ENCODE measurements at places on chromosomes 3 and 15.

DNA sequence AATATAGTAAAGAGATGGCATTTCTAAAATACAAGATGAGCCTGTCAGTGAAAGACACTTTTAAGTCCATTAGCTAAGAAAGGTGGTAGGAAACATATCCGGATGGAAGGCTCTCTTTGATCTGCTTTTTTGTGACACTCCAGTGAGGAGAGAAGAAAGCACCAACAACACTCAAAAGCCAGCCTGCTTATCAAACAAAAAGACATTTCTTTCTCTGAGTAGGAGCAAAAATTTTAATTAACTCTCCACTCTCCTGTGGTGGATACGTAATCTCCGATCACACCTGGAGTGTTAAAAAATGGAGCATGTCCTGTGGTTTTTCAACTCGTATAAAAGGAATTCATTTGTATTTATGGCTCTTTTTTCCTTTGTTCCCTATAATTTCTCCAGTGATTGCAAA, 65.3 kb downstream of the OXNAD1 start:
- no peak for DNase-seq

DNA sequence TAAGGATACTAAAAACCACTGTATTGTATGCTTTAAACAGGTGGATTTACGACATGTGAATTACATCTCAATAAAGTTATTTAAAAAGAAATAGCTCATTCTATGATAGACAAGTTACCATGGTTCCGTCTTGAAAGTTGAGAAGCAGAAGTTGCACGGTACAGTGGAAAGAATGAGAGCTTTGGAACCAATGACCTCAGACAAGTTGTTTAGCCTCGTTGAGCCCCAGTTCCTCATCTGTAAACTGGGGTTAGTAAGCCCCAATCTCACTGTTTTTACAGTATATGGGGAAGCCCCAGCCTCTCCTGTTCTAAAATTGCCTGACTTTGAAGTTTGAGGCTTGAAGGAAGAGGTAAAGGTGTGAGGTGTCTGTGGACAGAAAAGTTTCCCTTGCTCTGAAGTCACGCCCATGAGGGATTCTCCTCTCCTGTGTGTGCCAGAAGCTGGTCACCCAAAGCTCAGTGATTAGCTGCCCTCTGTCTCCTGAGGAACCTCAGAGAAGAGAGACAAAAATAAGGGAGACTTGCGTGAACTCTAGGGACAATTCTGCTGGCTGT, 10.0 kb downstream of the CRYGS start:
- peak; percentile 59 for DNase-seq

GRCh38 chr15:53535886-53536285, 223.6 kb downstream of the WDR72 start:
- DNase-seq: no peak

GRCh38 chr3:58833491-58833890, 166.9 kb upstream of the FAM3D start:
- DNase-seq: no peak

GRCh38 chr15:69394556-69395282, 19.4 kb upstream of the KIF23 start:
- peak; percentile 68 for DNase-seq

GRCh38 chr15:63971427-63971805, 74.9 kb downstream of the DAPK2 start:
- peak; percentile 55 for DNase-seq

GRCh38 chr15:68062946-68063465, 8.9 kb downstream of the PIAS1 start:
- no peak for DNase-seq

DNA sequence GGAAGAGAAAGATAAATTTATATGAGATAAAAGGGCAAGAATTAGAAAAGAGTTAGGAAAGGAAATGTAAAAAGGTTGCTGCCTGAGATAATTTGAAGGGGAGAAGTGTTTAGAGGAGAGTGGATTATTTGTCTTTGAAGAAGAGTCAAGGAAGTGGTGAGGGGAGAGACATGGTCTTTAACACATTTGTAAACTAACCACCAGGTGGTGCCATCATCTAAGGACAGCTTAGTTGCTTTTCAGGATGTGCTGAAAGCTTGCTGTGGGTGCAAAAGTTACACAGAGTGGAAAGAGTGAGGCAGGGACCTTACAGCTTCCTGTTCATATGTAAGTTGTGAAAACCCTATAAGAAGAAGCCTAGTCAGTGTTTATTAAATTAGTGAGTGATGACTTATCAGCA, 114.1 kb upstream of the DNAJC19 start:
- DNase-seq: no peak

DNA sequence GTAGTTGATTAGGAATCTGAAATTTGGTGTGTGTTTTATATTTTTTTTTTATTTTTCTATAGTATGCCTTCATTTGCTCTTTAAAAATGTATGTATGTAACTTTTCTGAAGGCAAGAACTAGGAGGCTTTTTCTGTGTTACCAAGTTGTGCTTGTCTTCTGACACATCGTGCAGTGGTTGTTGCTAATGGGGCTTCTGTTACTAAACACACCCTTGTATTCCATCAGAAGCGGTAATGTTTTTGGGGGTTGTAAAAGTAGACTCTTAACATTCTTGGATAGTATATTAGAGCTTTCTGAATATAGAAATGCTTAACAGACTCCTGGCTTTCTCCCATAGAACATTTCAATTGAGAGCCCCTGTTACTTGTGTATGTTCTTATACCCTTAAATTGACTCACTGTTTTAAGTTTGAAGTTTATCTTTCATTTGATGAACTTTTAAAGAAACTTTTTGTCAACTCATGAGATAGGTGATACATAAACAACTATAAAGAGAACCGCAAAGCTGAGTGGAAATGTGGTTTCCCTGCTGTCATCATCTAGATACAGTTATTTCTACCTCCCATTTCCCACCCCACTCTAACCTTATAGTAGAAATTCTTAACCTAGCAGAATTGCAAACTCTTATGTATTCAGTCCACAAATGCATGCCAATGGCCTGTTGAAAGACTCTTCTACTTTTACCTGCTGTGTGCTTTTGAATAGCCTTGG, 2.5 kb downstream of the TIPARP start:
- peak; percentile 48 for DNase-seq

DNA sequence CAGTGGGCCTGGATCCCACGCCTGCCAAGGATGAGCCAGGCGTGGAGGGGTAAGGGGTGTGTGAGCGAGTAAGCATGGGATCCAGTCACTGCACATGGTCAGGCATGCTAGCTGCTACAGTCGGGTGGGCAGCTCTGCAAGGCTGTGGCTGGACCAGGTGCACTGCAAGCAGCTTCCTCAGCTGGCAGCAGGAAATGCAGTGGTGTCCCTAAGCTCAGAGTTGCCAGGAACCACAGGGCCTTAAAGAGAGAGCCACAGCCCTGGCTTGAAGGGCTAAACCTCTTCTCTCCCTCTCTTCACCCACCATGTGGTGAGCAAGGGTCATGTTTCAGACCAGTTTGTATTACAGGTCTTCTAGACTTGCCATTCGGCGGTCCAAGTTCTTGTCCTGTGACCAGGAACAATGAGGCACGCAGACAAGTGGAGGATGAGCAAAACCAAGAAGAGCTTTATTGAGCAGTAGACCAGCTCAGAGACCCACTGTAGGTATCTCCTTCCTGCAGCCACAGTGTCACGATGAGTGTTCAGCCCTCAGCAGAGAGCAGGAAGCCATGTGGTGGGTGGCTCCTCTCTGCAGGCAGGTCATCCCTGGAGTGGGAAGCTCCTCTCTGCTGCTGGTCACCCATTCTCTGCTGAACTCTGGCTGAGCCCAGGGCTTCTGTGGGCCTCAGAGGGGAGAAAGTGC, 511.9 kb downstream of the PYDC2 start:
- no peak for DNase-seq

DNA sequence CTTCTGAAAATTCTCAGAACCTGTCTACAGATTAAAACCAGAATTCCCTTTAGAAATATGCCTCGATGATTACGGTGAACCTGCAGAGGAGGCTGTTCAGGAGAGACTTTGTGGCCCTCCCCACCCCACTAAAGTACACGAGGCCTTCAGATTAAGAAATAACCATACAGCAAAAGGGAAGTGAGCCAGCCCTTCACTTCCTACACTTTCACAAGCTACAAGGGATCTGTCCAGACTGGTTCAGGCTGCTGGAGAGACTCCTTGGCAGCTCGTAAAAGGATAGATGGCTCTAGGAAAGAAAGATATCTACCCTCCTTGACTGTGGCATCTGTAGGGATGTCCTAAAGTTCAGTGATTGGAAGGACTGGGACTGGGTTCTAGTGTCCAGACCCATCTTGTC, 102.6 kb downstream of the ALDH1A2 start:
- DNase-seq: no peak

DNA sequence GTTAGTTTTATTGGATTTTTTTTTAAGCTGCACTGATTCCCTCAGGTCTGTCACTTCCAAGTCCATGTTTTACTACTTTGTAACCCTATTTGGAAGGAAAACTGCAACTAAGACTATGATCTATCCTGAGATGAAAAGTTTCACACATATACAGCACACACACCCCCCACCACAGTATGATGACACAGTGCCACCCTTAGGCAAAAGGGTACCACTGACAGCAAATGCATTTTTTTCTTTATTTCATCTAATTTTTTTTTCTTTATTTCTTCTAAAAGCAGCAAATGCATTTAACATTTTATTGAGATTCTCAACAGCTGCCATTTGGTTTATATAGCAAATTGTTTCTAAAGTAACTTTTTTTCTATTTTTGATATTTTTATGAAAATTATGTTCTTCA, 21.2 kb downstream of the NGRN start:
- DNase-seq: peak; percentile 9

GRCh38 chr3:121545049-121545573, 677 bp downstream of the POLQ start:
- peak; percentile 2 for DNase-seq

GRCh38 chr15:31100738-31101137, 787 bp downstream of the TRPM1 start:
- DNase-seq: no peak

DNA sequence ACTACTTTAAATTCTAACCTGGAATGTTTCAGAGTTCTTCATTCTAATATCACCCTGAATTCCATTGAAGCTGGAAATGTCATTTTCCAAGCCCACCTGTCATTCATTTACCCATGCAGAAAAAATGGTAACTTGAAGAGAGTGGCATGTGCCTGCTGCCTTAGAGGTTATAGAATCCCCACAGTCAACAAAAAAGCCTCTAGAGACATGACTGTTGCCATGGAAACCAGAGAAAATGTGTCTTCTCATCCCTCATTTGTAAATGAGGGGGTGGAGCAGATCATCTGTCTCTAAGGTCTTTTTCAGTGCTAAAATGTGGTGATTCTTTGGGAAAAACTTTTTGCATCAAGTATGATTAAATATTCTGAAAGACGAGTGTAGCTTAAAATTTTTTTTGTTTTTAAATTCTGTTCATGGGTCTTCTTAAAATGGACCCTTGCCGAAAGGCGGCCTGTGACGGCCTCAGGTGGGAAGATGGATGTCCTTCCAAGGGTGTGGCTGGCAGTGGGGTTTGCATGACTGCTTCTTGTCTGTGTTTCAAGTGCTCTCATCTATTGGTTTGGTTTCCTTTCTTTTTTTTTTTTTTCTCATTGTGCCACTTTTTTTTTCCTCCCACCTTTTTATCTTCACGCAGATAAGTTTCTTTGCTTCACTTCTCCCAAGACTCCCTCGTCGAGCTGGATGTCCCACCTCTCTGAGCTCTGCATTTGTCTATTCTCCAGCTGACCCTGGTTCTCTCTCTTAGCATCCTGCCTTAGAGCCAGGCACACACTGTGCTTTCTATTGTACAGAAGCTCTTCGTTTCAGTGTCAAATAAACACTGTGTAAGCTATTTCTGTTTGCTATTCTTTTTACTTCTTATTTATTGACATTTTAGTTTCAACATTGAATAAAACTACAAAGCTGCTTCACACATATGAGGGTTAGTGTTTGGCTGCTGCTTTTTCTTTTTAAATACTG, 23.0 kb downstream of the TPM1 start:
- DNase-seq: no peak

DNA sequence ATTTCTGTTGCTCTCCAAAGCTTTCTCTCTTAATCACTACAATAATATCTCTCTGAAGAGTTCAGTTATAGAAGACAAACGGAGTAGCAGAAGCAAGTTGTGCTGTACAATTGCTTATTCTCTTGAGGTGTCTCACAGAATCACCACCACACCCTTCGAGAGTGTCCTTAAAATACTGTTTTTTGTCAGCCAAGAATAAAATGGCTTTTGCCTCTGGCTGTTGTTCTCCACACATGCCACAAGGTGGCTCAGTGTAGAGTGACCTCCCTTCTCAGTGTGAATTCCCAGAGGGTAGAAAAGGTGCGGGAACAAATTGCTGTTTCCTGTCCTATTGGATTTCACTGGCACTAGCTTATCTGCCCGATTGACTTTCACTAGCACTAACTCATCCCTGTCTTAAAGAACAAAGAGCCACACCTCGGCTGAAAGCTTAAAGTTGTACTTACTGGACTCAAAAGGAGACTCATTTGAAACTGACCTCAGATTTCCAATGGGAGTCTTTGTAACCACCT, 134.2 kb upstream of the SATB1 start:
- DNase-seq: peak; percentile 27

DNA sequence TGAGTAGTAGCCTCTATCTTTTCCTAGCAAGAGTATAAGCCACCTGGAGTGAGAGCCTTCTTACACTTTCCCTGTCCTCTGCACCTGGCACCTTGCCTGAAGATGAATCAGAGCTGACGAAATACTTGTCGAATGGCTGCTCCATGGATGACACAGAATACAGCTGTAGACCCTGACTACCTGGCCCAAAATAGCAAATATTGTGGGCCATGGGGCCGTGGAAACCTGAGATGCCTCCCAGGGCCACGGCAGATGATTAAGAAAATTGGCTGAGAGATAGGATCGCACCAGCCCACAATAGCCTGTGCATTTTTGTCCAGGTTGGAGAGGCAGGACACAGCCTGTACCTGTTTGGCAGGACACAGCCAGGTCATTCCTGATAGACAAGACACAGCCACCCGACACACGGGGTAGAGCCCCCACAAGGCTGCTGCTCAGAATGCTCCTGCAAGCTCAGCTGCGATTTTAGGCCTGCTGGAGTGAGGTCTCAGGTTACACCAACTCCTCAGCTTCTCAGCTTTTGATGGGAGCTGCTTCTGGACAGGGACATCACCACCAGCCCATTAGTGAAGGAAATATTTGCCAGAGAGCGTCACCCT, 22.9 kb upstream of the TPM1 start:
- no peak for DNase-seq

DNA sequence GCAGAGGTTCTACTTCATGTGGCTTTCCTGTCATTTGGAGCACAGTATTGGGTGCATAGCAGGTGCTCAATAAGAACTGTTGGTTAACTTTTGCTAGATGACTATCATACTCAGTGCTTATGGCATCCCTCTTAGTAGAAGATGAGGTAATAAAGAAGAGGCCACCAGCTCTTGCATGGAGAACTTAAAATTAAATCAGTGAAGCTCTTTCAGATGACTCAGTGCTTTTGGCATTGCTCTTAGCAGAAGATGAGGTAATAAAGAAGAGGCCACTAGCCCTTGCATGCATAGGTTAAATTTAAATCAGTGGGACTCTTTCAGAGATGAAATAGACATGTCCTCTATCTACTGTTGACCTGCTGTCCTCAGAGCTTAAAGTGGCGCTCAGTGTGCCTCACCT, 109.4 kb upstream of the FGF7 start:
- DNase-seq: no peak

GRCh38 chr3:183532620-183533411, 22.7 kb downstream of the KLHL6 start:
- no peak for DNase-seq
